ENCODE measurements at places on chromosomes 11 and 22.

DNA sequence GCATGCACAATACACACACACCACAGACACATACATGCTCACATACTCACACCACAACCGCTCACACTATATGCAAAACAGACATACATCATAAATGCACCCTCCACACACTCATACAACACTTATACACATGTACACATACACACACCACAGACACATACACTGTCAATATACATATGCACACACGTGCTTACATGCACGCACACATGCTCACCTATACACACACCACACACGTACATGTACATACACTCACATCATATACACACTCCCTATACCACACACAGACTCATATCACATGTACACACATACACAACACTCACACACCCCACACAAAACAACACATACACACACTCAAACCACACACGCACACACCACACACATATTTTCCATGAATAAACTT, 885.3 kb downstream of the TBC1D22A start:
- no peak for DNase-seq

GRCh38 chr22:19854778-19855503, at the start of the genes GNB1L and RTL10:
Gene GNB1L (minus strand): TSS chr22:19854874. CDS start chr22:19821355, 33,519 bp downstream.
Gene RTL10 (minus strand): TSS chr22:19854874. CDS start chr22:19852261, 2,613 bp downstream.
- peak; percentile 96 for DNase-seq

GRCh38 chr22:37343863-37344734, 61.8 kb downstream of the CYTH4 start:
- no peak for DNase-seq

GRCh38 chr11:88619071-88619425, 281.5 kb upstream of the CTSC start:
- DNase-seq, result no peak

GRCh38 chr11:70270877-70271648, 573 bp downstream of the PPFIA1 start:
- DNase-seq, result peak; percentile 9

DNA sequence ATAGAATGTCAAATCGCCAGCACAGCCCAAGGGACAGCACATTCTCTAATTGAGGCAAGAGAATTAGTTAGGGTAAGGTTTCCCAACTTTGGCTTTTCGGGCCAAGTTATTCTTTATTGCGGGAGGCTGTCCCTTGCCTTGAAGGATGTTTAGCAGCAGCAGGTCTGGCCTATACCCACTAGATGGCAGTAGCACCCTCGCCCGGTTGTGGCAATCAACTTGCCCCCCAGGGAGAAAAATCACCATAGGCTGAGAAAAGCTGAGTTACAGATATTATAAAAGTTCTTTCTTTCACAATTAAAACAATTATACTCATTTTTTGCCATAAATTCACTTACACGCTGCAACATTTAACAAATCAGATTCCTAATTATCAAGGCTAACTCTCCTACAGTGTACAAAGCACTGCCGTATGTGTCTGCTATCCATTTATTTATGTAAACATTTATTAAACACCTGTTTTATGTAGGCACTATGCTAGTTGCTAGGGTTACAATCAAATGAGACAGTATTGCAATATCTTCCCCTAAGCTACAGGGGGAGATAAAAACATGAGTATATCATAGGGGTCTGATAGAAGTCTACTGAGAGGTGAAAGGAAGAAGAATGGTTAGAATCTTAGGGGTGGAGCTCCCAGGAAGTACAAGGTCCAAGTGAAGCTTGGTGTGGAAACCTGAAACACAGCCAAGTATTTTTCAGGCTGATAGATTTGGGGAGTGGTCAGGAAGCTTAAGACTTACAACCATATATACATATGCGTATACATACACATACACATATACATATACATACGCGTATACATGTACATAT, 452.3 kb downstream of the RAB38 start:
- no peak for DNase-seq

DNA sequence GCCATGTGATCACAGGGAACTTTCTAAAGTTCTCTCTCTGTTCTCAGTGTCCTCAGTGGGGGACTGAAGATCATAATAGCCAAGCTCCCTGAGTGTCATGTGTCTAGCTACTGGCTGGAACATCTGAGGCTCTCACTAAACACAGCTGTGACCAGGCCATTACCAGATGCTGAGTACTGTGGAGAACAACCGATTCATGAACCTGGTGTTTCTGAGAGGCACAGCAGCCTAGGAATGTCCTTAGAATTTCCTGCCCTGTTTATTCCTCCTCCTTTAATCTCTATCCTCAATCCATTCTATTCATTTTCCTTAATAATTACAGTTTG, 93.0 kb downstream of the ME3 start:
- DNase-seq, result no peak

- DNase-seq, result no peak
Measured at GRCh38 chr22:20647586-20648305, 126.2 kb upstream of the SERPIND1 start.

DNA sequence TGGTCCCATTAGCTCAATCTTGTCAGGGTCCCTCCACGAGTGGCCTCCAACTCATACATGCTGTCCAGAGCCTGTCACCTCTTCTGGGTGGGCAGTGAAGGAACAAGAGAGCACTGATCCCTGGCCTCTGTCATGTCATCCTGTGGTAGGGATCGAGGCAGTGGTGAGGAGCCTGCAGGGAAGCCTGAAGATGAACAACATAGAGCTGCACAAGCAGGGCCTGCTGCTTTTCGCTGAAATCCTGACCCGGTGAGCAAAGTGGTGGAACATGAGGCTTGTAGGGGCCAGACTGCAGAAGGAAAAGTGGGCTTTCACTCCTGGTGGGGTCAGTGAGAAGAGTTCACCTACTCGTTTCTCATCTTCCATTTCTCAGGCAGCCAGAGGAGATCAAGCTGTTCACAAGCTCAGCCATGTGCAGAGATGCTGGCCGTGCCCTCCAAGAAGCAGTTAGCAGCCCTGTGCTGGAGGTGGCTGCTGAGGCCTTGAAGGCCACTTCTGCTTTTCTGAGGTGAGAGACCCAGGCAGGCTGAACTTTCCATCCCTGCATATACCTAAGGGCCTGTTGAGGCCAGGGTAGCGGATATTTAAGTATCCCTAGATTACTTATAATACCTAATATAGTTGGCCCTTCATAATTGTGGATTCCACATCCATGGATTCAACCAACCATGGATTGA, 32.9 kb downstream of the MEI1 start:
- DNase-seq, result no peak

GRCh38 chr11:101428918-101429317, 154.9 kb downstream of the TRPC6 start:
- no peak for DNase-seq

GRCh38 chr11:2538951-2539350, 94.1 kb downstream of the KCNQ1 start:
- DNase-seq, result no peak

DNA sequence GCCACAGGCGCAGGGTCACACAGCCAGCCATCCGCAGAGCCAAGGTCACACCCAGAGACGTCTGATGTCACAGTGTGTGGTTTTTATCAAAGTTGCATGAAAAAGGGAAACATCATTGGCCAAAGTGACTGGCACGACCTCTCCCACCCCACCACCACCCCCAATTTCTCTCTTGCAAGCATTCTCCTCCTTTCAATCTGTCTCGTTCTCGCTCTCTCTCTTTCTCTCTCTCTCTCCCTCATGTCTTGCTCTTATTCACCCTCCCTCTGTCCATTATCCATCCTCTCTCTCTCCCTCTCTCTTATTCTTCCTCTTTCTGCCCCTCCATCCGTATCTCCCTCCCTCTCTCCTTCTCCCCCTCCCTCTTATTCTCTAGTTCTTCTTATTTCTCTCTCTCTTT, 40.6 kb downstream of the MN1 start:
- DNase-seq, result no peak

DNA sequence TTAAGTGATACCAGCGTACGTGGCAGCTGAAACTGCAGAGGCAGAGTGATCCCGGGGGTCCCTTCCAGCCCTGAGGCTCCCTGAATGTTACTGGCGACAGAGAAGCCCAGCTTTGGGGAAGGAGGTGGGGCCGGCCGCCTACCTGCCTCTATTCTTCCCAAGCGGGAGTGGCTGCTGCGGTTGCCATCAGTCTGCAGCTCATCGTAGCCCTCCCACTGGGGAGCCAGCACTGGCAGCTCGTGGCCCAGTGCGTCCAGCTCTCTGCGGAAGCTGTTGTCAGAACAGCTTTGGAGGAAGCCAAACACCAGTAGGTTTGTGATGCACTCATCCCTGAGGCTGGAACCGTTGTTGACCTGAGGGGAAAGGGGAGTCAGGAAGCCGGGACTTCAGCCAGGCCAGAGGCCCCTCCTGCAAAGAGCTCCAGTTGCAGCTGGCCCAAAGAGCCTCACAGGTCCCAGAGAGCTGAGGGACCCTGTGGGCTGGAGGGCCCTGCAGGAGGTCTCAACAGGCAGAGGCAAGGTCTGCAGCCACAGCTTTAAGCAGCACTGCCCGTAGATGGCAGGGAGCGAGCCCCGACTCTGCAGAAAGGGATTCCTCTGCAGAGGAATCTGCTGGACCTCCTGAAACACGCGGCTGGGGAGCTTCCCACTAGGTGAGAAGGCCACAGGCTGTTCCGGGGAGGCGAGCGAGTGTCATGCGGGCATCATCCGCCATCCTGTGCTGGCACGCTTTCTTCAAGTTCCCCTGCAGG, 30.4 kb downstream of the BID start:
- DNase-seq, result no peak

- no peak for DNase-seq
Measured at GRCh38 chr11:57974848-57975601, 48.7 kb upstream of the OR9Q1 start.

GRCh38 chr22:47146941-47147340, 384.5 kb downstream of the TBC1D22A start:
- DNase-seq, result no peak

- no peak for DNase-seq
Measured at GRCh38 chr11:99368583-99368982, 347.8 kb downstream of the CNTN5 start.

GRCh38 chr22:32793589-32793988, 7.9 kb upstream of the TIMP3 start:
- DNase-seq, result no peak

- DNase-seq, result no peak
Measured at GRCh38 chr11:26519469-26519868, 52.6 kb downstream of the MUC15 start.

GRCh38 chr11:93730108-93731107, 10.9 kb downstream of the TAF1D start:
- no peak for DNase-seq

GRCh38 chr22:32636884-32637283, 162.3 kb downstream of the FBXO7 start:
- DNase-seq, result no peak

DNA sequence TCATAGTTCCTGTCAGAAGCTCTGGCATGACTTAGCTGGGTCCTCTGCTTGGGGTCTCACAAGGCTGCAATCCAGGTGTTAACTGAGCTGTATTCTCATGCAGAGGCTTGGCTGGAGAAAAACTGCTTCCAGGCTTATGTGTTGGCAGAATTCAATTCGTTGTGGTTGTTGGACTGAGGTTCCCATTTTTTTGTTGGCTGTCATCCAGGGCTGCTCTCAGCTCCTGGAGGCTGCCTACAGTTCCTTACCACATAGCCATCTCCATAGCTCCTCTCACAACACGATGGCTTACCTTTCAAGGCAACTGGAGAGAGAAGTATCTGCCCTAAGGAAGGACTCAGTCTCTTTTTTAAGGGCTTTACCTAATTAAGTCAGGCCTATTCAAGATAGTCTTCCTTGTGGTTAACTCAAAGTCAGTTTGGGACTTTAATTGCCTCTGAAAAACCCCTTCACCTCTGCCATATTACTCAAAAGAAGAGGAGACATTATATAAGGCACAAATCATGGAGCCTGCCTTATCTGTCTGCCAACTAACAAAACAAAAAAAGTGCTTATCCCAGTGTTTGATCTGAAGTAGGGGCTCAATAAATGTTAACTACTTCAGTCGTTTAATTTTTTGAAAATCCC, 35.2 kb downstream of the OR2AG2 start:
- DNase-seq, result no peak

- no peak for DNase-seq
Measured at GRCh38 chr11:123622576-123622975, 31.8 kb downstream of the SCN3B start.

GRCh38 chr11:16780698-16781550, 42.5 kb downstream of the C11orf58 start:
- no peak for DNase-seq

- no peak for DNase-seq
Measured at GRCh38 chr11:127651888-127652221, 651.3 kb upstream of the KIRREL3 start.

GRCh38 chr11:9716275-9717039, 52.6 kb downstream of the SWAP70 start:
- DNase-seq, result no peak

DNA sequence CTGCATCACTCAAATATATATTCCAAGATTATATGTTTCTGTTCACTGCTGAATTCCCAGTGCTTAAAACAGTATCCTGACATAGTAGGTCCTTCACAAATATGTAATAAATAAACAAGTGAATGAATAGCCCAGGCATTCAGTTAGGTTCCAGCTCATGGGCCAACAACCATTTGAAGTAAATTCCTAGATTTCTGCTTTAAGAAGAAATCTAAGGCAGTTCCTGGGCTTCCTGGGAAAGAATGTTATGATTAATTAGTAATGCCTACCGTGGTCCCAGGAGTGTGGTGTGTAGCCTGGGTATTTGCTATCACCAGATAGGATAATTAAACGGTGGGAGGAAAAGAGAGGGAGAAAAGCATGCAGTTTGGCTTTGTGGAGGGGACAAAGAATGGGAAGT, 576.8 kb downstream of the SOX6 start:
- DNase-seq, result no peak

GRCh38 chr11:107999759-108000455, 8.8 kb upstream of the CUL5 start:
- no peak for DNase-seq

DNA sequence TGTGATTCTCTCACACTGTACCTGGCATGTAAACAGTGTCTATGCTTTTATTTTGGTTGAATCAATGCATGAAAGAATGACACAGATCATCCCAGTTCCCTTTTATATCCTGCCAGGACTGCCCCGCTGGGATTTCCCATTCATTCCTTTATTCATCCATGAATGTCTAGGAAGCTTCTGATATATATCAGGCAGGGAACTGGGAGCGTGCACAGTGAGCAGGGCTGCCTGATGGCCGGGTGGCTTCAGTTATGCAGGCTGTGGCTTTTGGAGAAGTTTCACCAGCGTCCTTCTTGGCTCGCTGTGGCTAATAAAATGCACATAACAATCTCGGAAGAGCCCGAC, 789.0 kb downstream of the TBC1D22A start:
- no peak for DNase-seq

DNA sequence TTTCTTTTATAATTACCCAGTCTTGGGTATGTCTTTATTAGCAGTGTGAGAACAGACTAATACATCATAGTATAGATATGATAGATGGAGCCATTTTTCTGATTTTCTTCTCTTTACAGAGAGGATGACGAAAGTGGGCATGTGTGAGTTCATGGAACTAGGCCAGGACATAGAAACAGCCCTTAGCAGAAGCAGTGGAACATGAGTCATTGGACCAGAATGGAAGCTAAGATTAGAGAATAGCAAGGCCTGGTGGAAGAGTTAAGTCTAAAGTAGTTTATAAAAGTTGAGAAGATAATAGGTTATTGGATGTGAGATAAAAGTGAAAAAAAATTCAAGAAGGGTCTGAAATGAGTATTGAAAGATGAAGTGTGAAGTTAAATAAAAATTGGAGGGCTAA, 97.0 kb upstream of the MPPED2 start:
- DNase-seq, result no peak

Measured in stimulated activated CD8-positive, alpha-beta memory T cell treated with anti-CD3 and anti-CD28 coated beads, Interleukin-2, amount 100 ng/mL, for 48 hours (primary cell).